ENCODE measurements at places on chromosomes 7 and 10.

- DNase-seq: no peak
These were observed 201.6 kb downstream of the SEMA3D start for GRCh38 chr7:84985073-84985784.

DNA sequence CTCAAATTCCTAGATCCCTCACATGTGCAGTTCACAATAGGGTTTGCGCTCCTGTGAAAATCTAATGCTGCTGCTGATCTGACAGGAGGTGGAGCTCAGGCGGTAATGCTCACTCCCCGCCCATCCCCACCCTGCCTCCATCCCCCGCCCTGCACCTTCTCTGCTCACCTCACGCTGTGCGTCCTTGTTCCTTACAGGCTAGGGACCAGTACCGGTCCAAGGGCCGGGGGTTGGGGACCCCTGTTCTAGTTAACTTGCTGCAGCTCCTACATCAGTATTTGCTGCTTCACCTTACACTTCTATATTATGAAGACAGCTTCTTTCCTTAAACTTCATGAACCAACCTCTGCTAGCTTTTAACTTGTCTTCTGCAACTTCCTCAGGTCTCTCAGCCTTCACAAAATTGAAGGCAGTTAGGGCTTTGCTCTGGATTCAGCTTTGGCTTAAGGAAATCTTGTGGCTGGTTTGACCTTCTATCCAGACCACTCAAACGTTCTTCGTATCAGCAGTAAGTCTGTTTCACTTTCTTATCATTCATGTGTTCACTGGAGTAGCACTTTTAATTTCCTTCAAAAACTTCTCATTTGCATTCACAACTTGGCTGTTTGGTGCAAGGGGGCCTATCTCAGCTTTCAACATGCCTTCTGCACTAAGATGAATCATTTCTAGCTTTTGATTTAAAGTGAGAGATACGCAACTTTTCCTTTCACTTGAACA lies 1.7 kb upstream of the TNKS2 start:
- peak; percentile 65 for DNase-seq

DNA sequence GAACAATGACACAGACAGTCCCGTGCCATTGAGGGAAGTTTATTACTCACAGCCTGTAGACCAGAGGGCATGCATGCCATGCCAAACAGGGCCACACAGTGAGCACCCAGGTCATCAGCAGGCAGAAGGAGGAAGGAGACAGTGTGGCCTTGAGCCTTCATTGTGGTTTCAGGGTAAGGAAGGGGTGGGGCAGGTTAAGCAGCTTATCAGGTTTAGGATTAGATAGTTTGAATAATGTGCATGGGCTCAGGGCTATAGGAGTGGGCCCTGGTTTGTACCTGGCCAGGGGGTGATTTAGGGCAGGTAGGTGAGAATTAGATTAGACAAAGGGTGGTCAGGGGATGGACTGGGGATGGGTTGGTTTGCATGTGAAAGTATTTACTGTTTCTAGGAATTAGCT lies 67.9 kb downstream of the ADCY1 start:
- no peak for DNase-seq

GRCh38 chr10:102631525-102632393 lies 12.5 kb upstream of the TRIM8 start:
- DNase-seq: no peak

DNA sequence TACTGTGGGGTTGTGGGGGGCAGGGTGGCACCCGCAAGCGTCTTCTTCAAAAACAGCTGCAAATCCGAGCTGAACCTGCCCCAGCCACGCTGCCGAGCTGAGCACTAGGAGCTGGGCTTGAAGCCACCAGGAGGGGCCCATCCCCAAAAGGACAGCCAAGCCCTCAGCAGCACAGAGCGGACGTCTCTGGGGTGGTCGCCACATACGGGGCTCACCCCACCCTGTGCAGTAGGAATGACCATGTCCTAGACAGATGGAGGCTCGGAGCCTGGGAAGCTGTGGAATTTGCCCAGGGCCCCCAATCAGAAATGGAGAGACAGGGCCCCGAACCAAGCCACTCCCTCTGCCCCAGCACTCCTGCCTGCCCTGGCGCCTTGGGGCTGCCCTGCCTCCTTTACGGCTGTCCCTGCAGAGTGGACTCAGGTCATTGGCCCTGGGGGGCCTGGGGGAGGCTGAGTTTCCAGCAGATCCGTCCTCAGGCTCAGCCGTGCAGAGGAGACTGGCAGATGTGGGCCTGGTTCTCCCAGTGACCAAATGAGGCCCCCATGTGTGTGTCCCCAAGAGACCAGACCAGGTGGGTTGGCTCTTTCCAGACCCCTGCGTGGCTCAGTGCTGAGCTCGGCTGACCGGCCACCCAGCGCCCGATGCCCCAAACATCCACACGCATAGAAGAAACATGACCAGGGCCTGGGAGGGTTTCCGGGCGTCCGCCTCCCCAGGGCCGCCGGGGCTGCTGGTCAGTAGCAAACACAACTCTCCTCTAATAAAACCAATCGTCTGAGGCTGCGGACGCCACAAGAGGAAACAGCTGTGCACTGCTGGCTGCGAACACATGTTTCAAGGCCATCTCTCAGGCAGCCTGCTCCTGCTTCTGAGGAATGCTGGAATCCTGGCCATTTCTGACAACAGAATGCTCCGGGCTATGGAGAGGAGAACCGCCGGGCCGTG lies 54.9 kb downstream of the PDGFA start:
- DNase-seq: peak; percentile 42

GRCh38 chr10:94219829-94220228 lies 142.9 kb downstream of the NOC3L start:
- DNase-seq: no peak

- no peak for DNase-seq
These were observed 62.7 kb upstream of the STRIP2 start for GRCh38 chr7:129371487-129371886.

Measured in H1 (cell line).